ENCODE measurements at places on chromosomes 1 and 21.
A peak's percentile ranks its signal among the peaks of the same experiment; 100 is the strongest.

DNA sequence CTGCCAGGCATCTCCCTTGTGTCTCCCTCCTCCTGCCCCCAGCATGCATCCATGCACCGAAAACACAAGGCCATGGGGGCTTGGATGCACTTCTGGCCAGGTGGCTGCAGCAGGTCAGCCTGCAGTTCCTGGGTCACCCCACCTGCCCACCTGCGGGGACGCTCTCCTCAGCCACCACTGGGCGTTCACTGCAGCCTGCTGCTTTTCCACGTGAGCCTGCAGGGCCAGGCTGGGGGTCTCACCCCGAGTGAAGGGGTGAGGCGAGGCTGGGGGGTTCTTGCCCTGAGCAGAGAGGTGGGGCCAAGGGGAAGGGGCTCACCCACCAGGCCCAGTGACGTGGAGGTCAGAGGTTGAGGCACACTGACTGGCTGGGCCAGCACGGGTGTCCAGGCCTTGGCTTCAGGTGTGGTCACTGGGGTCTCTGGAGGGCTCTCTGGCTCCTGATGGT lies 64.6 kb downstream of the WNT9A start:
- ATAC-seq: no peak

DNA sequence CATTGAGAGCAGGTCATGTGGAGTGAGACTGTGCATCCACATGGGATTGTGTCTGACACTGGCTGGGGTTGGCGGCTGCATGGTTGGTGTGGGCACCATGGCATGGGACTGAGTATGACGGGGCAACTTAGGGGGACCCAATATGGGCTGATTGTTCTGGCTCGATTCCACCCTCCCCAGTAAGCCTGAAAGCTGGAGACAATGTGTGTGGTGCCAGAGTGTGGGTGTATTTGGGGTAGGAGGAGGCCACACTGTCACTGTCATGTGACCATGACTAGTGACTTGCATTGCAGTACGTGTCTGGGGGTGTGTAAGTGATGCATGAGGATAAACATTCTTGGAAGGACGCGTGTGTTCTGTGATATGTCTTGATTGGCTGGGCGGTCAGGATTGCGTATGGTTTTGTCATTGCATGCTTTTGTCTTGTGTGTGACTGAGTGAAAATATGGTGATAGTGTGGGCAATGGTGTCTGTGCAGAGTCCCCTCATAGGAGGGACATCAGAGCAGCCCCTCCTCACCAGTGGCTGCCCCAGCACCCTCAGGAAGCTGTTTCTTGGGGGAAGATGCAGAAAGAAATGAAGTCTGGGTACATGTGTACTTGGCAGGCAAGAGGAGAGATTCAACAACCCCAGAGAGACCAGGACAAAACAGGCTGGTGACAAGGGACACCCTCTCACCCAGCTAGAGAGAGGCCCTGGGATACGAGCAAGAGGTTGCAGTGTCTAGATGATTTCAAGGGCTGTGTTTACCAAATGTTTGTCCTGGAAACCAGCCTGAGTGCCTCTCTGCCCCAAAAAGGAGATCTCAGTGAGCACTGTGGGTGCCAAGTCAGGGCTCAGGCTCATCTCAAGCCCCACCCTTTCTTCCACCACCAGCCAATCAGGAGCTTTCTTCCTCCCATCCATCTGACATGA lies 36.3 kb downstream of the SDC3 start:
- ATAC-seq: no peak

DNA sequence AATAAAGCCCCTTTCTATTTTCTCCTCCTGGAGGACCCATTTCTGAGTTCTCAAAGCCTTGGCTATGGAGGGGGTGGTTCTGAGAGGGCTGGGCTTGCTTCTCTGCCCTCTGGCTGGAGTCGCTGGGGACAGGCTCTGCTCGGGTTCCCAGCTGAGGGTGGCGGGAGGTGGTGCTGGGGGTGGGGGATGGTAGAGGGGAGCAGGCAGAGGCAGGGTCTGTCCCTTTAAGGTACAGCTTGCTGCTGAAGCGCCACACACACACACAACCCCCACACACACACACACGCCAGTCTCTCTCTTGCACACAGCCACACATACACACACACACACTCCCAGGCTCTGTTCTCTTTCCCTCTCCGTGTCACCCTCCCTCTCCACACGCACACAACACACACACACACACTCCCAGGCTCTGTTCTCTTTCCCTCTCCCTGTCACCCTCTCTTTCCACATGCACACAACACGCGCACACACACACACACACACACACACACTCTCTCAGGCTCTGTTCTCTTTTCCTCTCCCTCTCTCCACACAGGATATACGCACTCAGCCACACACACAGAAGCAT lies 69.8 kb upstream of the SSBP3 start:
- no peak for ATAC-seq

GRCh38 chr1:155941845-155942531 lies 550 bp downstream of the RXFP4 start:
- no peak for ATAC-seq

- ATAC-seq: no peak
These were observed 25.0 kb downstream of the RIMS3 start for GRCh38 chr1:40640314-40641076.

- peak; percentile 3 for ATAC-seq
These were observed 79.6 kb downstream of the SLC45A1 start for GRCh38 chr1:8397511-8397910.

GRCh38 chr1:79633456-79633855 lies 626.9 kb upstream of the ADGRL4 start:
- ATAC-seq: peak; percentile 83

- ATAC-seq: no peak
These were observed 166.8 kb upstream of the HMCN1 start for GRCh38 chr1:185567440-185567839.

DNA sequence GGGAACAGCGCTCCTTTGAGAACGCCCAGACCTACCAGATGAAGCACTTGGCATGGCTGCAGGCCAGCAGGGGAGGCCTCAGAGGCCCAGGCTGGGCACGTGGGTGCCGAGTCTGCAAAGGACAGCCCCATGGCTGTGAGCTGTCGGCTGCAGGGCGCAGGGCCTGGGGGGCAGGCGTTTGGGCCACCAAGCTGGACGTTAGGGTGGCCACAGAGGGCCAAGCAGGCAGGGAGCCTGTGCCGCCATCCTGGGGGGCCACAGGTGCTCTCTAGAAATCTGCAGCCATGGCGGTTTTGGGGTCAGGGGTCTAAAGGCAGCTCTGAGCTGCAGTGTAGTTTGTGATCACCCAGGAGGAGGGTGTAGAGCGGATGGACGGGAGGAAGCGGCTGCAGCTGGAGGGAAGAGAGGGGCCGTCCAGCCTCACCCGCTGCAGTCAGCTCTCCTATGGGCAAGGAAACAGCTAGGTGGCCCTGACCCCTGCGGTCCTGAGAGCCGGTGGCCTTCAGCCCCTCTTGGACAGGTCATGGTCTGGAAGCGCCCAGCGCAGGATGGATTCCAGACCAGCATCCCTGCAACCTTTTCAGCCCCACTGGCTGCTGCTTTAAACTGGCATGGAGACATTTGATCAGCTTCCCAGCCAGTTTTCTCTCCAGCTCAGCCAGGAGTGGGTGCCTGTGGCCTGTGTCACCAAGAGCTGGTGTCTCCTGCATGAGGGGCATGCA lies 11.0 kb downstream of the IBA57 start:
- no peak for ATAC-seq

DNA sequence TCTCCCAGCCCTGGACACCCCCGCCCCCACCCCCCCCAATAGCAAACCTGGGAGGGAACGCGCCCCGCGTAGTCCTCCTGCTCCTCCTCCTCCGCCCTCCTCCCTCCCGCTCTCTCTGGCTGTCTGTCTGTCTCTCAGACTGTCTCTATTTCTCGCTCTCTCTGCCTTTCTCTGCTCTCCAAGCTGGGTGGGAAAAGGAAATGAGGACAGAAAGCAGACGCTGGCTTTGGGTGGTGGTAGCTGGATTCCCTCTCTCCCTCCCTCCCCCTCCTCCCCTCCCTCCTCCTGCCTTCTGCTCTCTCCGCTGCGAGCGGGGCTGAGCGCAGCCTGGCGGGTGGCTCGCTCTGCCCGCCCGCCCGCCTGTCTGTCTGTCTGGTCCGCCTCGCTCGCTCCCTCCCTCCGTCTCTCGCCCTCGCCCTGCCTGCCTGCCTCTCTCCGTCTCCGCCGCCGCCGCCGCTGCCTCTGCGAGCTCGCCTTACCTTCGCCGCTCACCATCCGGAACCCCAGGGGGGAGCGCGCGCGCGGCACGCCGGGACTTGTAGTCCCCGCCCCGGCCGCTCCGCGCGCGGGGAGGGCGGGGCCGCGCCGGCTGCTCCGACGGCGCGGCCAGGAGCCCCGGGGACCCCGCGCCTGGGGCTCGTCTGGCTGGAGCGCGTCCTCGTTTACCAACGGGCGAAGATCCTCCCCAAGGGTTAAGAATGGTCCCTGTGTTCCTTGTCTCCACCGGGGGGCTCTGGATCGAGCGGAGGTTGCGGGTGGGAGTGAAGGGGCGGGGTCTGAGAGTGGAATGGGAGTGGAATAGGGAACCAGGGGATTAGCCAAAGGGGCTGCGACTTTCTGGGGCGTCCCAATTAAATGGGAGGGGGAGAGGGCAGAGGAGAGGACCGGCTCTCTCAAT lies at the start of gene AHDC1:
Gene AHDC1 (minus strand): TSS at position 464 of the 898 bp plus-strand sequence. CDS start 52,029 bp downstream, outside the sequence.
- ATAC-seq: peak; percentile 65

DNA sequence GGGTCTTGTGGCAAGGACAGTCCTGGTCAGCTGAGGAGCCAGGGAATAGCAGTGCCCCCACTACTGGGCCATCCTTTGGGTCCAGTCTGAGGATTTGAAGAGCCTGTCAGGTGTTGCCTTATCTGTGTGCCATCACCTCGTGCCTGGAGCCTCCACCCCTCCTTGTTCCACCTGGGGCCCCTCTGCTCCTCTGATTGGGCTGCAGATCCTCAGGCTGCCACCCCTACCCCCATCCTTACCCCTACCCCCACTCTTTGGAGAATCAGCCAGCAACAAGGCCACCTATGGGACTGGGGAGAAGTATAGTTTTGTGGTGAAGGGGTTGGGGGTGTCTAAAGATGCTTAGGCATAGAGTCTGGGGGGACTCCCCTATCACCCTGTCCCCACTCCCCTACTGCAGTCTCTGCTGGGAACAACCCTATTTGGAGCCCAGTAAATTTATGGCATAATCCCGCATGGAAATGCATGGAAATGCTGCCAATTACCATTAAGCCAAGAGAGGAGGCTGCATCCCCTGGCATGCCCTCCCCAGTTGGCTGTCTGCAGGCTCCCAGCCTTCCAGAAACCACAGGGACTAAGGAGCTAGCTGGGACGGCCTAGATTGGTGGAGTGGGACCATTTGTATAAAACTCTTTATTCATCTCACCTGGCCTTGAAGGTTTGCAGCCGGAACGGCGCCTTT lies 142.7 kb upstream of the CSF3R start:
- ATAC-seq: no peak

DNA sequence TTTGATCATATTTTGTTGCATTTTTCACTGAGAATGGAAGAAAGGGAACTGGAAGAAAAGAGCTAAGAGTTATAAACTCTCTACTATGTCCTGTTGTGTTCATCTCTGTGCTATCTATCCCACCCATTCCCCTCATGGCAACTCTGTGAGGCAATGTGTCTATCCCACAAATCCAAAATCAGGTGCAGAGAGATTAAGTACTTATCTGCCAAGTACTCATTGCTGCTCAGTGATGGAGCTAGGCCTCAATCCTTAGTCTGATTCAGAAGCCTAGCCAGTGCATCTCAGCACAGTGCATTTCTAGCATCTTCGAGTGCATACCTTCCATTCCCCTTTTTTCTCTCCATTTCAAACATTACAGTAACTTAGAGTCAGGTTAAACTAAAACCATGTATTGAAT lies 270.6 kb downstream of the TPR start:
- no peak for ATAC-seq

- ATAC-seq: peak; percentile 91
These were observed 69.7 kb downstream of the CC2D1B start for GRCh38 chr1:52296345-52296744.

GRCh38 chr1:242735323-242735722 lies 210.8 kb upstream of the PLD5 start:
- ATAC-seq: no peak

DNA sequence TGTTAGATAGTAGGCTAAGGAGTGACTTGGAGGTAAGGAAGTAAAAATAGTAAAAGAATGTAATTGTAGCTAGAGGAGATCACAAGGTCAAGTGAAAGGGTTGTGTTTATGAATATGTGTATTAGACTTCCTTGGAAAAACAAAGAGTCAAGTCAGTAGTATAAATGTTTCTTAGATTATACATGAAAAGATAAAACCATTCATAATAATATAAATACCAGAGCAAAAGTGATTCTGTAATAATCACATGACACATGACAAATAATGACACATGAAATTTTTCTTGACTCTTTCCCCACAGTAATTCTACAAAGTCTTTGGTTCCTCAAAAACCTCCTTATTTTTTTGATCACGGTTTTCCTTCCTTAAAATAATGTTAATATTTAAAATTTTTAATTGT lies 56.4 kb downstream of the IVNS1ABP start:
- no peak for ATAC-seq

DNA sequence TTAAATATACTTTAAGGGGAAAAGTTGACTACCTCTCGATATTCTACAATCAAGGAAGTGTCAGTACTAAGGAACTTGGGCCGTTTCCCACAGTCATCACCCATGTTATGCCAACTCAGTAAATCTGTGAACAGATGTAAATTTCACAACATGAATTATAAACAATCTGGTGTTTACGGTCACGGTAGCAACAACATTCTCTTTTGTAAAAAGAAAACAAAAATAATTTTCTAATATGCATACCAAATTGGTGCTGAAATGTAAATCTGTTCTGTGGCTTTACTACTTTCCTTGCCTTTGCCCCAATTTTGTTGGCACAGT lies 1.2 kb downstream of the SH3GLB1 start:
- ATAC-seq: no peak

GRCh38 chr1:10507111-10507879 lies 32.5 kb downstream of the PEX14 start:
- peak; percentile 75 for ATAC-seq

DNA sequence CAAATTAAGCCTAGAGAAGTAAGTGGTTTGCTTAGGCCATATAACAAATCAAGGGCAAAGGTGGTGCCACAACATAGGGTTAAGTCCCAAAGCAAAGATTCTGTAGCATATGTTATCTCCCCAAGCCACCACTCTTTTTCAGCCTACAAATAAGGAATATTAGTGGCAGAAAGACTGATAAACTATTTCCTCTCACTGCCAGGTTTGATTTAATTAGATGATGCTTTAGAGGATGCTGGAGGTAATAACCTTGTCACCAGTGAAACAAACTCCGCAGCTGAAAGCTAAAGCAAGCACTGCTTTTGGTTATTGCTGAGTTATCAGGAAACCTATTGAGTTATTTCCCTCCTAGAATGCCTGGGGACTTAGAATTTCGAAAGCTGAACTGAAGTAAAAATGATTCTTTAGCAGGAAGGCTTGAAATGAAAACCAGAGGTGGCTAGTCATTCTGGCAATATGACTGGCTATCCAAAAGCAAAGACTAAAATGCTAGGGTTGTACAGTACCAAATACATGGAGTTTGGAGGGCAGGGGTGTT lies 145.2 kb downstream of the SYT2 start:
- no peak for ATAC-seq

DNA sequence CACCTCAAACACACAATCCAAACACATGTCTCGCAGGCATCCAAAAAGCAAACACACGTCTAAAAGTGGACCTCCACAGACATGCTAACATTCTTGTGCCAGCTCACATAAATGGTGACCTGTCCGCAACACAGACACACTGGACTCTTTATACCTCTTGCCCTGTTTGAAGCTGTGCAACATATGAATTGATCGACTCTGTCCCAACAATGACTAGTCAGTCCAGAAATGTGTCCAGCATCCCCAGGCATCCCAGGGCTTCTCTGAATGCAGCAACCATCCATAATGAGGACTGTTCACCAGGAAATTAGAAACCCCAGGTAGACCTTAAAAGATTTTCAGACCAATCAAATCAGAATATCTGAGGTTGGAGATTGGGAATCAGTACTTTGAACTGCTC lies 3.2 kb downstream of the DDR2 start:
- no peak for ATAC-seq

GRCh38 chr1:157540852-157541251 lies 11.5 kb downstream of the FCRL5 start:
- ATAC-seq: no peak
